ENCODE measurements at places on chromosomes 5 and 9.

- no peak for DNase-seq
Observed at GRCh38 chr9:38727497-38728001, 7.6 kb upstream of the FAM240B start.

GRCh38 chr5:157106630-157107461 is 2.0 kb downstream of the HAVCR2 start:
- DNase-seq, result peak; percentile 70

DNA sequence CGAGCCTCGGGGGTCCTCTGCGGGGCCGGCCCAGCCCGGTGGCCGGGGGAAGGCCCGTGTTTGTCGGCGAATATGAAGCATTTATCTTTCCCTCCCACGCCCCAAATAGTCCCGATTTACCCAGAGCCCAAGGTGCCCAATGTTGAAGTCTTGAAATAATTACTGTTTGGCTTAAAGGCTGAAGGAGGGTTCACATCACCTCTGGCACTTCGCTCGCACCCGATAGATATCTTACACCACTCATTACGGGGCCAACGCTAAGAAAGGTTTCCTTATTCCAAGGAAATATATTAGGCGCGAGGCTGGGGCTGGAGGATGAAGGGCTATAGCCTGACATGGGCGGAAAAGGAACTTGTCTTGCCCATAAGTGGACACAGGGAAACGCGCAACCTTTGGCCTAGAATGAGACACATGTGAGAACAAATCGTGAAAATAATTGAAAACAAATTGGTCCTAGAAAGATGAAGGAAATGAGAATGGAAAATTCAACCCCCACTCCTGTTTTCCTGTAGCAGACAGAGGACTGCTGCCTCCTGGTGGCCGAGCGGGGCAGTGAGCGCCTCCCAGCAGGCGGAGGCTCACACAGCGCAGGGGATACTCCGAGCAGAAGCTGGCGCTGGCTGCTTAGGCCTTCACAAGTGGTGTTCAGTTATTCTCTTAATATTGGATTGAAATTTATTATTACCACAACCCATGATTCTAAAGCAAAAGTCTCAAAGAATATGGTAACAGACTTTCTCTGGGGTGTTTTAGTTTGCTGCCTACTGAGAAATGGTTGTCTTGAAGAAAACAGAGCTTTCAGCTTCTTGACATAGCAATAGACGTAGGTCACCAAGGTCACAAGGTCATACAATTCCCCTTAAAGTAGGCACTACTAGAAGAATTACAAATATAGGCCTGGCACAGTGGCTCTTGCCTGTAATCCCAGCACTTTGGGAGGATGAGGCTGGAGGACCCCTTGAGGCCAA is 7.9 kb downstream of the CCL21 start:
- DNase-seq, result peak; percentile 93

GRCh38 chr5:135966165-135966564 is 11.4 kb upstream of the LECT2 start:
- no peak for DNase-seq

- no peak for DNase-seq
Observed at GRCh38 chr9:110016340-110016739, 191.6 kb downstream of the C9orf152 start.

DNA sequence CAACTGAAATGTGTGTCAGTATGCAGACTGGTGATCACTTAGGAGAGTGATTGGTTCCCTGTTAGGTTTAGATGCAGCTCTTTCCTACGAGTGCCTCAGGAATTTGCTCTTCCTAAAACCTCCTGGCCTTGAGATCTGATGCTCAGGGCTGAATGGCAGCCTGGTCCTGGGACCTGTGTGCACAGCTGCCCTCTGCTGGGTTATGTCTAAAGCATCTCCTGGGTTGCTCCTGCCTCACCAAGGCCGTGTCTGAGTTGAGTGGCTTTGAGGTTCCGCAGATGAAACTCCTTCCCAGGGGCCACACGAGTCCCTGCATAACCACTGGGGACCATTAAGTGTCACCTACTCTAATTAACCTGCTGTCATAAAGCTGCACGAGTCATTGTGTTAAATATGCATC is 59.5 kb downstream of the MVB12B start:
- DNase-seq, result no peak
